ENCODE measurements at places on chromosomes 5 and 9.

GRCh38 chr5:177431317-177432142, 5.1 kb downstream of the GRK6 start:
- peak; percentile 72 for DNase-seq

DNA sequence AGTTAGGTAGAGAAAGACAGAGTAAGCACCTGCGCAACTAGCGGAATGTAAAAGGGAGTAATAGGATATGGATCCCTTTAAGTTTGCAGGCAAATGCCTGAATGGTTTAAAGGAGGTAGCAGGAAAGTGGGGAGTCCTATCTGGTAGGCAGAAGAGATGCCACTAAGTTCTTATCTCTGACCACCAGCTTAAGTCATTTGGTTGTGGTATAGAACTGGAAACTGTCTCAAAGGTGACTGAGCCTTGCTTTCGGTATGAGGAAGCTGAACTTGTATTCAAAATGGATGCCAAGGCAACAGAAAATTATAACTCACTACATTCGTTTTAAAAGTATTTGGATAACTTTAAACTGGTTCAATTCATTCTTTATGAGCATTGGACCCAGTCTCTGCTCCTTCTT, 475.6 kb downstream of the DMRTA1 start:
- DNase-seq, result no peak

DNA sequence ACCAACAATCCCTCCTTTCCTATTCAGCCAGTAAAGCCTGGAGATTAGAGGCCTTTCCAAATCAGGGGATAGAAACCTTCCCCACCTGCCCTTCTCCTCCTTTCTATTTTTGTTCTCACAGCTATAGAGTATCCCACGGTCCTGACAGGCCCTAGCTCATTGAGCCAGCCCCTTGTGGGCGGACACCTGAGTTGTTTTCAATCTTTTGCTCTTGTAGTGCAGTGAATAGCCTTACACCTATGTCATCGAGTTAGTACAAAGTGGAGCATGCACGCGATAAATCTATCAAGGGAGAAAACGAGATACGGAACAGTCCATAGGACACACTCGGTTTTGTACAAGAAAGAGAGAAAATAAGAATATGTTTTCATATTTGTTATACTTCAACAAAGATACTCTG, 77.2 kb downstream of the TSPAN17 start:
- no peak for DNase-seq

DNA sequence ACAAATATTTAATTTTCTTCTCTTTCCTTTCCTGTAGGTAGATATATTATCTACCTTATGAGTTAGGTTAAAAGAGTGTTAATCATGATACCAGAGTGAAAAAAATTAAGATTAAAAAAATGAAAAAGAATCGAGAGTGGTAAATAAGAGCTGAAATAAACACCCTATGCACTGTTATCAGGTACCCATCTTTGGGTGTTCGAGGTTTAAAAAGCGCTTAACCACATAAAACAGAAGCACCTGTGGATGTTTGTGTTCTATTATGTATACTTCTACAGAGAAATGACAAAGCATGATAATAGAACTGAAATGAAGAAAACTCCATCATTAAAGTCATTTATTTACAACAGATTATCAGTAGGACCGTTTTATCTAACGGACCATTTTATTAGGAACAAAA, 25.7 kb upstream of the GCNT4 start:
- DNase-seq, result no peak

DNA sequence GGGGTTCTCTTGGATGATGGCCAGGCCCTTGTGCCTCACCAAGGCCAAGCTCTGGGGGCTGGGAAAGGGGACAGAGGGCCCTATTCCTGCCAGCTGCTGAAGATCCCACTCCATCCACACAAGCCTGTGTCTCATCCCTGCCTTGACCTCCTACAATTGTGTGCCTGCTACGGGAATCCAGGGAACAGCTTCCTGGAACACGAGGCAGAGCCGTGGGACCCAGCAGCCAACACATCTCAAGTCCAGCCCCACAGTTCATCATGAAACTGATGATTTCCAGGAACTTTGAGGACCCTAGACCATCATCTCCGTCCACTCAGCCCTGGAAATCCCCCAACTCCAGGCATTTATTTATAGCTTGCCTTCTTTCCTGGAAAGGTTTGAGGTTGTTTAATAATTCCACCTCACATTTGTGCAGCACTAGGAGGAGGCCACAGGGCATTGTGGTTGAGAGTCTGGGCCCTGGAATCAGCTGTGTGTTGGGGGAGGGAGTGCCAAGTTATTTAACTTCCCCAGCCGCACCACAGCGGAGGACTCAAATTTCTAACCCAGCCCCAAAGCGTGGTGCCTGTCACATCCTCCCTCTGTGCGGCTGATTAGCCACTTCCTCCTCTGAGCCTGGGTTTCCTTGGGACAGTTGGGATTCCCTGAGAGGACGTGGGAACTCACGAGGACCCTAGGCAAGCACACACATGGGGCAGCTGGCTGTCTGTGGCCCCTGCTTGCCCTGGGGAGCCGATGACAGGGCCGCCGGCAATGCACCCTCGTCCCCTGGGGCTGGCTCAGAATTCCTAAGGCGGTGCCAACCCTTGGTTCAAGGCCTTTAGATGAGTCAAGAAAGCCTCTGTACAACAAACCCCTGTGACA, 58.2 kb upstream of the GGTA1 start:
- DNase-seq, result peak; percentile 7

DNA sequence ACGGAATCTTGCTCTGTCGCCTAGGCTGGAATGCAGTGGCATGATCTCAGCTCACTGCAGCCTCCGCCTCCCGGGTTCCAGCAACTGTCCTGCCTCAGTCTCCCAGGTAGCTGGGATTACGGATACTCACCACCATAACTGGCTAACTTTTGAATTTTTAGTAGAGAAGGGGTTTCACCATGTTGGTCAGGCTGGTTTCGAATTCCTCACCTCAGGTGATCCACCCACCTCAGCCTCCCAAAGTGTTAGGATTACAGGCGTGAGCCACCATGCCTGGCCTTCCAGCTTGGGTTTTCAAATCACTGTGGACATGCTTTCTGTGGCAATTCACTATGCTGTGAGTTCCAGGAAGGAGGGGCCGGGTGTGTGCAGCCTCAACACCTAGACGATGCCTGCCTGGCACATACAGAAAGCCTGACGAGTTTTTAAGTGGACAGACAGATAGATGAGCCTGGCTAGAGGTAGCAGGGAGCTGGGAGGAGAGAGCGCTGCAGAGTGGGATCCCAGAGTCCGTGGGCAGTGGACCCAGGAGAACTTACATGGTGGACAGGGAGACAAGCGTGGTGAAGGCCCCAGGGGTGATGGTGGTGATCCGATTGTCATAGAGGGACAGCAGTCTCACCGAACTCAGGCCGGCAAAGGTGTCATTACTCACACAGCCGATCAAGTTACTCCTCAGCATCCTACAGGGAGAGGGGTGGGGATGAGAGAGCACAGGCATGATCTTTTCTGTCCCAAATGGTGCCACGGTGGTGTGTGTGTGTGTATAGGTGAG, 173.4 kb upstream of the PANK3 start:
- no peak for DNase-seq

- no peak for DNase-seq
These were observed 6.2 kb downstream of the FER start for GRCh38 chr5:108753877-108754276.

- DNase-seq, result no peak
These were observed 1.5 kb downstream of the THBS4 start for GRCh38 chr5:80036615-80037014.

DNA sequence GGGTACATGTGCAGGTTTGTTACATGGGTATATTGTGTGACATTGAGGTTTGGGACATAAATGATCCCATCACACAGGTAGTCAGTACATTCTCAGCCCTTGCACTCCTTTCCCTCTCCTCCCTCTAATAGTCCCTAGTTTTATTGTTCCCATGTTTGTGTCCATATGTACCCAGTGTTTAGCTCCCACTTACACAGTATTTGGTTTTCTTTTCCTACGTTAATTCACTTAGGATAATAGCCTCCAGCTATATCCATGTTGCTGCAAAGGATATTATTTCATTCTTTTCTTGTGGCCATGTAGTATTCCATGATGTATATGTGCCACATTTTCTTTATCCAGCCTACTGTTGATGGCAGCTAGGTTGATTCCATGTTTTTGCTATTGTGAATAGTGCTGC, 27.4 kb downstream of the CNOT6 start:
- DNase-seq, result no peak

- no peak for DNase-seq
These were observed 717.1 kb downstream of the SEMA5A start for GRCh38 chr5:8828596-8829322.

DNA sequence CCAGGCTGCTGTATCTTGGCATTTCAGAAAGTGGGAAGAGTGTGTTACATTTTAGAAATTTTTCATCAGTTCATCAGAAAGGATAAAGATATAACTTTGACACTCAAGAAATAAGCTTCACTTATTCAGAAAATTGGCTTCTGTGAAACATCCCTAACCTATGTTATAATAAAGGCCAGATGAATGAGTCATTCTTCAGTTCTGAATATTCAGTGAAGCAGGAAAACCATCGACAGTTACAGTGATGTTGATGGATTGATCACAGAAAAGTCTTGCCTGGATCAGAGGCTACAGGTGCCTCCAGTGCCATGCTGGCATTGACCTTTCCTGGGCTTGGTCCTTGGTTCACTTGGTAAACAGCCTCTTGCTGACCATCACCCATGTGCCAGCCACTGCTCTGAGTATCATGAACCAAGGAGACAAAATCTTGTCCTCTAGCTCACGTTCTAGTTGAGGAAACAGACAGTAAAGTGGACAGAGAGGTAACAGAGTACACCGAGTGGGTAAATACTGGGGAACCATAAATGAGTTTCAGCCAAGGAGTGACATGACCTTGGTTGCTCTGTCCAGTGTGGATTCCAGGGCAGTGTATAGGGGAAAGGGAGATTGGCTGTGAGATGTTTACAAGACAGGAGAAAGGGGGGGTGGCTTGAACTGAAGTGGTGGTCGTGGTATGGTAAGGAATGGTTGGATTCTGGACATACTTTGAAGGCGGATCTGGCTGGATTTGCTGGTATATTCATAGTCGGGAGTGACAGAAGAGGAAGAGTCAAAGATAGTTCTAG, 98.6 kb downstream of the AMBP start:
- DNase-seq, result no peak

DNA sequence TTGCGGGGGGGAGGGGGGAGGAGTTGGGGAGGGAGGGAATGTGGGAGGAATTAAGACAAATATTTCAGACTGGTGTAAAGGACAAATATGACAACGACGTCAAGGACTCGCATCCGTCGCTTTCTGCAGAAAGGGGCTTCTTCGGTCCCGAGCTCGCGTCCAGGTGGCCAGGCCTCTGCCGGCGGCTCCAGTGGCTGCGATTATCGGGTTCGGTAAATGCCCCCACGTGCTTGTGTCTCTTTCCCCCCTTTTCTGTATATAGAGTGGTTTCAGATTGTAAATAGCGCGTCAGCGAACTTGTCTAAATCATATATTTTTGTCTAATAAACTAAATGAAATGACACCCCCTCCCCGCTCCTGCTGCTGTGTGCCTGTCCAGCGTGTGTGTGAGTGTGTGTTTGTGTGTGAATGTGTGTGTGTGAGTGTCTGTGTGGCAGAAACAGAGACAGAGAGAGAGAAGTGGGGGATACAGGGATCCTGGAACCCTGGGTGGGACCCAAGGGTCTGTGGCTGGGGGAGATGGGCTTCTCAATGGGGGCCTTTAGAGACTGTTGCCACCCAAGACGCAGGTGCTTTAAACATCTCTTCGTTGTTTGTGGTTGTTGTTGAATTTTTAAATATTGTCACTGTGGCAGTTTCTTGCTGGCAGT, 5.6 kb downstream of the IRX1 start:
- DNase-seq, result no peak

- peak; percentile 29 for DNase-seq
These were observed 457 bp downstream of the UGCG start for GRCh38 chr9:111896942-111897600.

DNA sequence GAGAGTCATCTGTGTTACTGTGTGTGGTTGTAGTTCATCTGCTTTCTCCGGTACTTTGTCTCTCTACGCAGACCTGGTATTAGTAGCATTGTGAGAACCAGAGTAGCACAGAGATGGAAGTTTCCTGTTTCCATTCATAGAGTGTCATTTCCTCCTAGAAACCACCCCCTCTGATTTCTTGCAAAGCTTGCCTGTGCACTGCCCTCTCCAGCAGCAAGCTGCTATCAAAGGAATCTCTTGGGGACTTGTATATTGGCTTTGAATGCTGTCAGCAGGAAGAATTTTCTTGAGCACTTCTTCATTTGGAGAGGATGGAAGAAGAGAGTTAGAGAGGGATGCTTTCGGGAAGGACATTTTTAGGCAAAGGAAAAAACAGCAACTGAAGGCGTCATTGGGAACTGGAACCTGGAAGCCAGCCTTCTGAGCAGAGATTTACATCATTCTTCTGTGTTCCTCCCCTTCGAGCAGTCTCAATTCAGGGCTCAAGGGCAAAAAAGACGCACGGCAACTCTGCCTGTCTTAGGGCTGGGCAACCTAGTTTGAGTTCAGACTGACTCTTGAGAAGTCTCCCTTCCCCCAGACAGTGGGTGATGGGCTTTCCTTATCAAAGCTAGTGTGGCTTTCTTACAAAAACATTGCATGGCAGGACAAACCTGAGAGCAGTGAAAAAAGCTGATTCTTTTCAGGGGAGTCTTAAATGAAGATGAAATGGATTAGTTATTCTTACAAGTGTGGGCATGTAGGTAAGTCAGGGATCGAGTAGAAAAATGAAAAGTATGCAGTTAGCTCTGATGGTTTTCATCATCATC, 226.3 kb downstream of the AOPEP start:
- peak; percentile 2 for DNase-seq

DNA sequence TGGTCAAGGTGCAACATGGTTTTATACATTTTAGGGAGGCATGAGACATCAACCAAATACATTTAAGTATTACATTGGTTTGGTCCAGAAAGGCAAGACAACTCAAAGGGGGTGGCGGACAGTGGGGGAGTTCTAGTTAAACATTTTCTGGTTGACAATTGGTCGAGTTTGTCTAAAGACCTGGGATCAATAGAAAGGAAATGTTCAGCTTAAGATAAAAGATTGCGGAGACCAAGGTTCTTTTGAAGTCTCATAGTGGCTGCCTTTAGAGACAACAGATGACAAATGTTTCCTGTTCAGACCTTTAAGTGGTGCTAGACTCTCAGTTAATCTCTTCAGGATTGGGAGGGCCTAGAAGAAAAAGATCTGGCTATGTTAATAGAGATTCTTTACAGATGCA, 47.7 kb upstream of the TTC39B start:
- DNase-seq, result no peak

DNA sequence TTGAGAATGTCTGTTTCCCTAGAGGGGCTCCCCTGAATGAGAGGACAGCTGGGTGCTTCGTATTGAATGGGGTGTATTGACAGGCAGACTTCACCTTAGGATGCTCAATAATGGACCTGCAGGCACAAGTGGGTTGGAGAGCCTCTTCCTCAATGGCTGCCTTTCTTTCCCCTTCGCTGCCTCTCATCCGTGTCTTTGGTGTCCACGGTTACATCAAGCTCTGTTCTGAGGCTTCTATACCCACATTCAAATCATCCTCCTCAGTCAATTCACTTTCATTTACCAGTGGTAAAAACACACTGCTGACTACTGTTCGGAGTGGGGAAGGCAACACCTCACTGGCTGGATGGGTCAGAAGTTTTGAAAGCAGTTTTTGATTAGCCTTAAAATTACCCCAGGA, 20.6 kb downstream of the LIX1 start:
- no peak for DNase-seq
